Stimulated activated naive CD4-positive, alpha-beta T cell (primary cell): ENCODE measurements at places on chromosomes 2 and 18.

DNA sequence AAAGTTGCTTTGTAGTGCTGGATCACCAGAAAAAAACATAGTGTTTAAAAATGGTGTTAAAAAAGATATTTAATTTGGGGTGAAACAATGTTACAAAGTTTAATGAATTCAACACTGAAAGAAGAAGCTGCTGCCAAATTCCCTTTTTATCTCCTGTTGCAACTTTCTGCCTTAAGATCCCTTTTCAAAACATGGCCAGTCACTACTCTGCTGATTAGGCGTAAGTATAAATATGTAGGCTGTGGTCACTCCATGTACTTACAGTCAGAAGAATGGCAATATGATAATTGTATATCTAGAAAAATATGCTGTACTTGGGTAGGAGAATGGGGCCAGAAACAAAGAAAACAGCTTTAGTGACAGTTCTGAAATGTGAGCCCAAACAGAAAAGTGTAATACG is 123.5 kb upstream of the ZBTB14 start:
- DNase-seq, result no peak

- DNase-seq, result no peak
Observed at GRCh38 chr2:232981767-232982360, 31.2 kb downstream of the NGEF start.

DNA sequence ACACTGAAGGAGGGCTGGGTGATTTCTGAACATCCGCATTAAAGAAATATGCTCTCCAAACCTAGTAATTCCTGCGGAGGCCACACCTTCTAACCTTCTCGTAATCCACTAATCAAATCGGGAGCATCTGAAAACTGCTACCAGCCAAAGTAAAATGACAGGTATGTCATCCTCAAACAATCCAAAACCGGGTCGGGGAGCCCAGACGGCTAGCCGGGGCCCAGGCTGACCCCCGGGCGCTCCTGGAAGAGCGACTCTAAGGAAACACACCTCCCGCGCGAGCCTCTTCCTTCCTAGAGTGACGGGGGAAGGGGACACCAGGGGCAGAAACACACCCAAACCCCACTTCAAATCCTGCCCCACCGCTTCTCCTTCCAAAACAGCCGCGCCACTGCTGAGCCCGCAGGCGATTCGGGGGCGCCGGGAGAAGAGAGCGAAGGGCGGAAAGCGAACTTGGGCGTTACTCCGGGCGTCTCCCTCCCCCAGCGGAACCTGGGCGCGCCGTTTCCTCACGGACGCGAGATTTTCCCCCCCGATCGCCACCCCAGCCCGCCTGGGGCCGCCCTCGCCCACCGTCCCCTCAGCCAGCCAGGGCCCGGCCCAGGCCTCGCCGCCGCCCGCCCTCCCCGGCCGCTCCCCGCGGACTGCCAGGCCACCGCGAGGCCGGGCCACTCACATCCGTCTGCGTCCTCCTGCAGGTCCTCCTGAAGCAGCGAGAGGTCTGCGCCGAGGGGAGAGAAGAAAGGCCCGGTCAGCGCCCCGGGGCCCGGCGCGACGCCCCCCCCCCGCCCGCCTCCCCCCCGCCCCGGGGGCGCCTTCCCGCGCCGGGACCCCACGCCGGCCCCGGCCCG is 584 bp downstream of the PPP4R1 start:
- no peak for DNase-seq

- no peak for DNase-seq
Observed at GRCh38 chr2:203989521-203989920, 53.0 kb downstream of the ICOS start.

GRCh38 chr2:132424526-132425121 is 8.0 kb downstream of the GPR39 start:
- no peak for DNase-seq

DNA sequence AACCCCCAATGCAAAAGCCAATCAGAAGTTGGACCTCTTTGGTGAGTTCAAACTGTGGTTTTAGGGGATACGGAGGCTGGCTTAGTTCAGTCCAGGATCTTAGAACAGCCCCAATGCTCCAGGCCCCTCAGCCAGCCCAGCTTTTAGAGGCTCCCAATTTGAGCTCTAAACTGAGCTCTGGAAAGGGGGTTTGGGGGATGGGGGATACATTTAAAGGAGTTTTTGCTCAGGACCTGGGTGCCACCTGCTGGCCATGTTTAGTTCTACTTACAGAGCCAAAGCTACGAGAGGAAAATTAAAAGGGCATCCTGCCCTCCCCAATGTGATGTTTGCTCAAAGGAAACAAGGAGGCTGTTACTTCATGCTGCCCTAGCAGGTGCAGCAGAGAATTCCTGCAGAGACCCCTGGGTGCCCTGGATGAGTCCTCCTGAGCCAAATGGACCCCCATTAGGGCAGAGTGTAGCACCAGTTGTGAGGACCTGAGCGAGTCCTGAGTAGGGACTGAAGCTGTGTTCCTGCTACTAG is 15.9 kb upstream of the TMEM214 start:
- peak; percentile 42 for DNase-seq

DNA sequence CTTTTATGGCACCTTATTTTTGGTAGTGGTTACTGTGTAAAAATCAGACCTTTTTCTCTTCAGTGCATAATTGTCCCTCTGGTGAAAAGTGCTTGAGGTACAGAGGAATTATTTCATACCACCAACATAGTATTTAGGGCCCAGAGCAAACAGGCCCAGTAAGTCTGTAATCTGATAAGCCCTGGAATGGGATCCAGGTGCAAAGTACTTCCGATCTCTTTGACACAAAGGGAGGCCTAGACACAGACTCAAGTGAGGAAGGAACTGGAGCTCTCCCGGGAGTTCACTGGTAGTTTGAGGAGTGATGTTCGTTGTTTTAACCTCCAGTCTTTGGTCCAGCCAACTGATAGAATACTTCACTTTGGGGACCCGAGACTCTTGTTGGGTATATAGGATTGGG is 57.4 kb downstream of the RAB31 start:
- no peak for DNase-seq

DNA sequence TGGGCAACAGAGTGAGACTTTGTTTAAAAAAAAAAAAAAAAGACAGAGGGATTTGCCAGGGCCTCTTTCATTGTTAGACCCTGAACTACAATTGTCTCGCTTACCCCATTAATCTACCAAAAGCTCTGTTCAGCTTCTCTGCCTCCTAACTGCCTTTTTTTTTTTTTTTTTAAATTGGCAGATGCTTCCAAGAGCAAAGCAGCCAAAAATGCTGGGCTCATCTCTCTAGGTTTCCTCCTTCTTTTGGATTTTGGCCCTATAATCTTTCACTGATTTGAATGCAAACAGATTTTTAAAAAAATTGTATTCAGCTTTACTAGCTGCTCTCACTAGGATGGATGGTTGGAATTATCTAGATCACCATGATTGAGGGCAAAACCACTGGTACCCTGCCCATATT is 33.2 kb upstream of the RAPGEF4 start:
- DNase-seq, result no peak

DNA sequence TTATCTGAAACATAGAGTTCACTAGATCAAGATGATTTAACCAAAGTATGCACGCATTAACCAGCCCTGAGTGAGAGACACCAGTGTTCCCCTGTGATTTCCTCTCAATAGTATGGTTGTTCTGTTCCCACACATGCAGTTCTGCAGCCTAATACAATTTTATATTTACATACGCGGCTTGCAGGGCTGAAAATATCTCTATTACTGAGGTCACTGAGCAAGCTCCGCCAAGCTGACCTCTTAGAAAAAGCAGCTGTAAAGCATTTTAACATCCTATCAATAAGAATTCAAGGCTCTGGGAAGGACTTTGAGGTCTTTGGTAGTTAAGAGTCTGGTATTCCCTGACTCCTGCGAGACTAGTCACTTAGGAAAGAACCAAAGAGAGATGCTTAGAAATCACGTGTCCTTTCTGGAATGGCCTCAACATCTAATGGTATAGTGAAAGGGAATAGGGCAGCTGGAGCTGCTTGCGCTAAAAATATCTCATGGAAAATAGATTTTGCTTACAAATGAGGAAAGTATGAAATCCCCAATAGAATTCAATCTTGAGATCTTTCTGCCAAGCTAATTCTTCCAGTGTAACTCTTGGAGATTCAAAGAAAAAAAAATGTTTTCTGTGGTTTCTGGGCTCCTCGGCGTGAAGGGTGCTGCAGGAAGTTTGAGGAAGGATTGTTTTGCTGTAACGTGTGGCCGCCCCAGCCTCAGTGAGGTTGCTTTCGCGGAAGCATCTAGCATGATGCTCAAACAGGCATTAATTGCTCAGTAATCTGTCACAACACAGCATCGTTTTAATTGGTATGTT is 59.2 kb downstream of the DOCK10 start:
- DNase-seq, result peak; percentile 53

DNA sequence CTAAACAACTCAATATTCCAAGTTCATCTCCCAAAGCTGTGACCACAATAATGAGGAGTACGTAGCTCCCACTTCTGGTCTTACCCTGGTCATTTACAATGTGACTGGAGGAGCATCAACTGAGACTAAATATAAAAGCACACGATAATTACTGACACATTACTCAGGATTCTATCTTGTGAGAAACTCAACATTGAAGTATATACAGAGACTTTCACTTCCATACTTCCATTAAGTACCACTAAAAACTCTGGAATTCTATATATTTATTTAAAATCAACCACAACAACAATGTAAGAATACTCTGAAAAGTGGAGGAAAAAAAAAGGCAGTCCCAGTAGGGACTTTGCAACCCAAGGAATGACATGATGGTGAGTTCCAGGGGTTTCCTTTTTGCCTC is 61.4 kb downstream of the XDH start:
- DNase-seq, result no peak

DNA sequence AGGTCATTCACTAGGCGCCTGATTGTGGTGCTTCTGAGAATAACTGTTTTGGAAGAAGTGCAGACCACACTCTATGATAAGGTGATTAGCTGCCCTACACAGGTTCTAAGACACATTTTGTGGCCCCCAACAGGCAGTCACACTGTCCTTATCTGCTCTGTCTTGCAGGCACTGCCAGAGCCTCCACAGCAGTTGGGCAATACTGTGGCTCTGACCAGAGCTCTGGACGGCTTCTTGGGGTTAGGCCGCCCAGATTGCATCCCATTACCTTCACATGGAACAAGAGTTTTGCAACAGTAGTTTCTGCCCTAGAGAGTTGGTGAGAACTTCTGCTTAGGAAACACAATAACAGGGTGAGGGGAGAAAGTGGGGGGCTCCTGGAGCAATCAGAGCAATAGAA is 22.7 kb downstream of the RUFY4 start:
- no peak for DNase-seq

GRCh38 chr2:71536226-71536671 is 82.9 kb downstream of the DYSF start:
- DNase-seq, result no peak

DNA sequence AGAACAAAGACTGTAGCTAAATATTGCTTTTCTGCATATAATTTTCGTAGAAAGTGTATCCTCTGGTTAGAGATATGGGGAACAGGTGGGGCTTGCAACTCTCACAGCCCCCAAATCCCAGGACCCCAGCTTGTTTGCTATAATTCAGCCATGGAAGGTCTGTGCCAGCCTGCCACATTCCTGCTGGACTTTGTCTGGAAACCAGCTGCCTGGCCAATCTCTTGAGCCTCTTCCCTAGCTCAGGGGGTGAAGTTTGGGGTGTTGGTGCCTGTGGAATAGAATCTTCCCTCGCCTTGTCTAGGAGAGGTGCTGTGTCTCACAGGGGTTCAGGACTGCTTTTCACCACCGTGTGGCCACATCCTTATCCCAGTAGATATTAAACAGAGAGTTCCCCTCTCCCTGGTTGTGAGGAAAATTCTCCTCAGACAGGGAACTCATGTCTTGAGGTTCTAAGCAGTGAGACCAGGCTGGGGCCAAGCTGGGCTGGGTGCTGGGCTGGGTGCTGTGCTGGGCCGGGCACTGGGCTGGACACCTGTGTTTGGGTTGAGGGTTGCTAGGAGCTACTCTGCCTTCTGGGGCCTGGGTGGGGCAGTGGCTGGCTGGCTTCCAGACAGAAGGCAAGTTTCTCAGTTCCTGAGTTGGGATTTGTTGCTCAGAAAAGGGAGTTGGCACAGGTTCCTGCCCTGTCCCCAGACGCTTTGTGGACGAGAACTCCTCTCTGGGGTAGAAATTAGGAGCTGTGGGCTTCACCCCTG is 12.3 kb downstream of the TOGARAM2 start:
- no peak for DNase-seq

DNA sequence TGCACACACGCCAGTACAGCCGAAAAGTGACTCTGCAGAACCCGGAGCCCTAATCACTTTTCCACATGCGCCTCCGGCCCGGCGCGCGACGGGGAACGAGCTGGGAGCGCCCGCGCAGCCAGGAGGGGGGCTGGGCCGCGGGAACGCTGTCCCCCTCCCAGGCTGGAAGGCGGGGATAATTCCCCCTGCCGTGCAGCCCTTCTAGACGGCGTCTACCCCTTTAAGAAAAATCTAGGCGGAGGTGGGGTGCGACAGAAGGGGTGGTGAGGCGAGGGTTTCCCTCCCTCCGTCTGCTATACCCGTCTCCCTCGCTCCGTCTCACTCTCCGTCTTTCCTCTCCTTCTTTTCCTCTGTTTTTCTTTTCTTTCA is 2.4 kb downstream of the CYP26B1 start:
- DNase-seq, result no peak

DNA sequence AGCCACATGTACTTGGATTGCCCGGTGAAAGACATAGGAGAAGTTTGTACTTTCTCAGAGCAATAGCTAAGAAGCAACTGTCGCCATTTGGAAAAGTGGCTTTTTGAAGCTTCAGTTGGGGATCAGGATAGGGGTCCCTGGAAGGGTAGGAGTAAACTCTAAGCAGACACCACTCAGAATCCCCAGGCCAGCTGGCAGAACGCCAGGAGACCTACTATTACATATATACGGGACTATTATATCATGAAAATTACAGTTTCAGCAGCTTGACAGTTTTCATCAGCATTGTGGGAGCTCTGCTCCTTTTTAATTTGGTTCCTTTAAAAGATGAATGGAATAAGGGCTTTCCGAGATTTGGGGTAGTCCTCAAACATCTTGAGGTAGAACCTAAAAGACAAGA is 54.9 kb downstream of the SRD5A2 start:
- DNase-seq, result no peak

DNA sequence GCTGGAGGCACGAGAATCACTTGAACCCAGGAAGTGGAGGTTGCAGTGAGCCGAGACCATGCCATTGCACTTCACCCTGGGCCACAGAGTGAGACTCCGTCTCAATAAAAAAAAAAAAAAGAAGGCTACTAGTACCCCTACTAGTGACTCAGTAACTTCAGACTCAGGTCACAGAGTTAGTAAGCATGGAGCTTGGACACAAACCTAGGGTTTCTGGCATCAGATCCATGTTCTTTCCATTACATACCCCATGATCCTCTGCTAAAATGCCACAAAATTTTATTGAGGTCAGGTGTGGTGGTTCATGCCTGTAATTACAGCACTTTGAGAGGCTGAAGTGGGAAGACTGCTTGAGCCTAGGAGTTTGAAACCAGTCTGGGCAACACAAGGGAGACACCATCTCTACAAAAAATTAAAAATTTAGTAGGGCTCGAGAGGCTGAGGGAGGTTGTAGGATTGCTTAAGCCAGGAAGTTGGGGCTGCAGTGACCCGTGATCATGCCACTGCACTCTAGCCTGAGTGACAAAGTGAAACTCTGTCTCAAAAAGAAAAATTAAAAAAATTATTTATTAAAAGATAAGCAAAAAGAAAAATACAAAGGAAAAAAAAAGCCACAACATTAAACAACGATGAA is 45.1 kb downstream of the DHX57 start:
- DNase-seq, result no peak

GRCh38 chr18:22847392-22847791 is 85.7 kb upstream of the RBBP8 start:
- DNase-seq, result no peak
